ENCODE measurements at places on chromosomes 7 and 10.

GRCh38 chr7:116709336-116709735 is 37.3 kb downstream of the MET start:
- no peak for DNase-seq

DNA sequence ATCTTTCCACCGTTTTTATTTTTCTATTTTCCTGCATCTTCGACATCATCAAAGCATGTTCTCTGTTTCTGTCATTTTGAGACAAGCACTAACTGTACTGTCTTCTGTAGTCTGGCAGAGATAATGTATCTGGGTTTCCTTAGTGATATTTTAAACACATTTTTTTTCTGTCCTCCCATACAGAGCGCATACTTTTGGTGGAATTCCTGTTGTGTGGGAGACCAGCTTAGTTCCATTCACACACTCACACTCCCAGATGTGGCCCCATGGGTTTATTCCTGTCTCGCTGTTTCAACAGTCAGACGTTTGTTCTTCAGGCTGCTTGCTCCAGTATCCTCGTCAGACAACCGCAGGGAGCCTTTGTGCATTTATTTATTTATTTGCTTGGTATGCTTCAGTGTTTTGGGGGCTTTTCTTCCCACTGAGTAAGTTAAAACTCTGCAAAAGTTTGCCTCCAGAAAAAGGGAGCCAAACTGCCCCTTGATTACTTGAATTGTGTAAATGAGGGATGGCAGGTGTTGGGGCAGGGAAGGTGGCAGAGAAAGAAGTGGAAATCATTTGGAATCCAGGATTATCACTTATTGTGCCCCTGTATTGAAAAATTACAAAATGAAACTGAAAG is 456.8 kb upstream of the KLF6 start:
- no peak for DNase-seq

DNA sequence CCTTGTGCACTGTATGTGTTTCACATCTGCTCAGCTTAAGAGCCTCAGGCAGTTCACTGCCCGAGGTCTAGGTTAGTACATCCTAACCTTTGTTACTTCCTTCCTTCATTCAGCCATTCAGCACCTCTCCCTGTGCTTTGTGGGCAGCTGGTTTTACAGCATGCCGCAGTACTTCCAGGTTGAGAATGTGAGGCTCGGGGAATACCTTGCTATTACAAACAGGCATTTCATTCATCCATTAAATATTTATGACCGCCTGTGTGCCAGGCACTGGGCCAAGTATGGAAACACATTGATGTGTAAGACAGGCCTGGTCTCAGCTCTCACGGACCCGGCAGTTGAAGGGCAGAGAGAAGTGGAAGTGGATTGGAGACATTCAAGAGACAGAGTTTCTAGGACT is 82.4 kb downstream of the SHH start:
- DNase-seq: no peak

DNA sequence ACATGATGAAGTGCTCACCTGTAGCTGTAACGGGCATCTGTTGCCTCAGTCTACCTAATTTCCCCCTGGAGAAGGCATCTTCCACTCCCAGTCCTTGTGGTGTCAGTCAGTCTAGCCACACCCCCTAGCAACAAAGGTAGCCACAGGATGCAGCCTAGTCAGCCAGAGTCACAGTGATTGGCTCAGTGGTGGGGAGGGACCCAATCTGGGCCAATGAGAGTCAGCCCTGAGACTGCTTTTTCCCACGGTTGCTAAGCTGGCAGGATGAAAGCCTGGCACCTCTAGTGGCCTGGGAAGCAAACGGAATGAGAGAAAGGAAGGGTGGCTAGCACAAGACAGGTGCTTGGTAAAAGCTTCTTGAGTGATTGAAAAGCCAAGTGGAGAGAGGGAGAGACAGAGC is 118.6 kb downstream of the SH3PXD2A start:
- peak; percentile 76 for DNase-seq

DNA sequence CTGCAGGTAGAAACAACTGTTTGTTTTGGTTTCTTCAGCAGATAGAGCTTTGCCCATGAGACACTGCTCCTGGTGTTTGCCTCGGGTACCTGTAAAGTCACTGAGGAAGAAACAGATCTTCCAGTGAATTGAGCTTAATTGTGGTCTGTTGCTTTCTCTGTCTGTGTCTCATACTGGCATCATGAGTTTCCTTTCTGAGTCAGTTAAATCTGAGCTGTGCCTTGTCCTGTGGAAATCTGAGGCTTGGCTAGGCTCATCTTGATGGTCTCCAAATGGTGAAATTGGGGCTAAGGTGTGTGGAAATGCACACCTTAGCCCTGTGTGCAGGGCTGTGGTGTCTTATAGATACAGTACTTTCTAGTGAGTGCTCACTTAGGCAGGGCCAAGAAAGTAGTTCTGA is 67.4 kb downstream of the GBF1 start:
- DNase-seq: no peak

- DNase-seq: no peak
Observed at GRCh38 chr10:133316266-133316665, 7.6 kb downstream of the ZNF511 start.

DNA sequence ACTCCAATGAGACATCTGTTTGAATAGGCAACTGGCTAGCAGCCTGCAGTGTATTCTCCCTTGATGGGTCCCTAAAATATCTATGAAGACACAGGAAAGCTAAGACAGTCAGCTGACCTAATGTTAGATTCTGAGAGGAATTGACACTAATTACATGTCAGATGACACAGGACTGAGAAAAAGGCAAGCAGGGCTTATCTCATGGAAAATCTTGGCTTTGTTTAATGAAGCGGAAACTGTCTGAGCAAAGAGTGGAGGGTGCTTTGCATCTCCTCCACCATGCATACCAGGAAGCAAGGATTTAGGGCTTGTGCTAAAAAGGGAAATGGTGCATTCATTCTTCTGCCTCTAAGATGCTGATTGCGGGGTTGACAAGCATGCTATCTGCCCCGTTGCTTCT is 135.5 kb upstream of the GLI3 start:
- DNase-seq: peak; percentile 78

- no peak for DNase-seq
Observed at GRCh38 chr7:47803846-47804245, 144.4 kb downstream of the PKD1L1 start.

- no peak for DNase-seq
Observed at GRCh38 chr10:52578871-52579405, 193.6 kb downstream of the MBL2 start.

GRCh38 chr7:1715671-1716074 is 45.6 kb downstream of the ELFN1 start:
- DNase-seq: peak; percentile 66

Data from SK-N-DZ (cell line).